Lower lobe of right lung (tissue), 2 donors: ENCODE measurements at places on chromosomes 16 and 17.

DNA sequence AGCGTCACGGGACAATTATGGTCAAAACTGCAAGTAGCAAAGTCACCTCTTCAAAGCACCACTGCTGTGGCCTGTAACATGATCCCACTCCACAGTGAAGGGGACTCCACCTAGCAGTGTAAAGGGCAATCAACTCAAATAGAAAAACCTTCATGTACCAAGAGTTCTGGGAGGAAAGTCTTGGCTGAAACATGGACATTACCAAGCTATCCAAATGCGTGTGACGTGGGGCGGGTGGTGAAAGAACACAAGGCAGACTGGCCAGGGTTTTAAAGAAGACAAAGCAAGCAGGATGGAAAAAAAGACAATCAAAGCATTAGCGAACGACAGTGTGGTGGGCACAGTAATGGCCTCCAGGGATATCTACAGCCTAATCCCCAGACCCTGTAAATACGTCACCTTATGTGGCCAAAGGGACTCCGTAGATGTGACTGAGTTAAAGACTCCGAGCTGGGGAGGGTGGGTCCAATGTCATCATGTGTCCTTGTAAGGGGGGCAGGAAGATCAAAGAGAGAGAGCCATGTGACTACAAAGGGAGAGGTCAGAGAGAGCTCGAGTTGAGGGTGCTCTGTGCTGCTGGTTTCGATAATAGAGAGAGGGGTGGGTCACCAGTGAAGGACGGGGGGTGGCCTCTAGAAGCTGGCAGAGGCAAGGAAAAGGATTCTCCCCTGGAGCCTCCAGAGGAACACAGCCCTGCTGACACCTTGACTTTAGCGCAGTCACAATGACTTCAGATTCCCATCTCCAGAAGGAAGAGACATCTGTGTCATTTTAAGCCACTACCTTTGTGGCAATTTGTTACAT lies 6.0 kb downstream of the HSDL1 start:
- peak; percentile 60 for DNase-seq
- H3K27ac ChIP-seq, result peak overlapping the region; percentile 75
- no peaks in the 10 kb centered on the region for H3K36me3 ChIP-seq
- no peak overlapping the region for H3K4me3 ChIP-seq
- H3K27me3 ChIP-seq, result no peaks in the 10 kb centered on the region

GRCh38 chr16:88442727-88443576 lies 10.1 kb upstream of the ZFPM1 start:
- peaks cover 8% of the 10 kb centered on the region for H3K4me1 ChIP-seq
- peak; percentile 83 for DNase-seq
- peaks cover 31% of the 10 kb centered on the region for H3K27me3 ChIP-seq
- peak overlapping the region; percentile 1 for H3K4me3 ChIP-seq
- H3K36me3 ChIP-seq, result no peaks in the 10 kb centered on the region

DNA sequence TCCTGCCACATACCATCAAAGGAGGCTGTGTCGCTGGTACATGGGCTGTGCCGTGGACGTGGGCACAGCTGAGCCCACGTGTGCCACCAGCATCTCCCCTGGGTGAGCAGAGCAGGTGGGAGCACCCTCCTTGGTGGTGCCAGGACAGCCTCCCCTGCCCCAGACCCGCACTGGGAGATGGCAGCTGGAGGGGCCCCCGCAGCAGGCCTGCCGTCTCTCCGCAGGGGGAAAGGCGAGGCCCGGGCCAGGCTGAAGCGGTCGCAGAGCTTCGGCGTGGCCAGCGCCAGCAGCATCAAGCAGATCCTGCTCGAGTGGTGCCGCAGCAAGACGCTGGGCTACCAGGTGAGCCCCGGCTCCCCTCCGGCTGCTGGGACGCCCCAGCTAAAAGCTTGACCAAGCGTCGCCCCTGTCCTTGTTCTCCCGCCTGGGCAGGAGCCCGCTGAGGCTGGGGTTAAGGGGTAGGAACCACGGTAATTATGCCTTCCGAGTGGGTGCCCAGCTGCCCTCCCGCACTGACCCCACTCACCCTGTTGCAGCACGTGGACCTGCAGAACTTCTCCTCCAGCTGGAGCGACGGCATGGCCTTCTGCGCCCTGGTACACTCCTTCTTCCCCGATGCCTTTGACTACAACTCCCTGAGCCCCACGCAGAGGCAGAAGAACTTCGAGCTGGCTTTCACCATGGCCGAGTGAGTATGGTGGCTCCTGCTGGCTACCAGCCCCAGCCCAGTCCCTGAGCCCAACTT lies 12.5 kb downstream of the SMTNL2 start:
- no peak overlapping the region for H3K4me3 ChIP-seq
- no peaks in the 10 kb centered on the region for H3K36me3 ChIP-seq
- H3K27me3 ChIP-seq, result no peaks in the 10 kb centered on the region
- no peak overlapping the region for H3K27ac ChIP-seq
- DNase-seq, result no peak
- peaks cover 25% of the 10 kb centered on the region for H3K4me1 ChIP-seq

DNA sequence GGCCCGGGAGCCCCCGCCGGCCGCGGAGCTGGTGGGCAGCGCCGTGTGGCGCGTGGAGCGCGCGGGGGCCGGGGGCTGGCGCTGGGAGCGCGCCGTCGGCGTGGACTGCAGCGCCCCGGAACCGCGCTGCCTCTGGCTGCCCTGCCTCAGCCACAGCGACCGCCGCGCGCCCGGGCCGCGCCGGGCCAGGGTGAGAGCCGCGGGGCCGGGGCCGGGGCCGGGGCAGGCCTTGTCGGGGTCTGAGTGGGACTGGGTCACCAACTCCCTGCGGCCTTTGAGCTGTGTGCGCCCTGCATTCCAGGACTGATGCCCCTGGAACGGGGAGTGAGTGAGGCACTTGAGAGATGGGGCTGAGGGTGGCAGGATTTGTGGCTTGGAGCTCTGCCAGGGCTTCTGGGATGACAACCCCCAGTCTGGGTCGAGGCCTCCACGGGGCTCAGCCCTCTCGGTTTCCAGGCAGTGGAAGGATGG lies 25.7 kb downstream of the ARHGAP23 start:
- H3K27me3 ChIP-seq, result peaks cover 15% of the 10 kb centered on the region
- peaks cover 59% of the 10 kb centered on the region for H3K4me1 ChIP-seq
- peak overlapping the region; percentile 50 for H3K4me3 ChIP-seq
- H3K36me3 ChIP-seq, result peaks cover 10% of the 10 kb centered on the region
- no peak for DNase-seq
